Activated CD8-positive, alpha-beta T cell treated with anti-CD3 and anti-CD28 coated beads, Interleukin-2, amount 10 ng/mL, durations not matched to agents 7 days and 5 days (primary cell): ENCODE measurements at places on chromosomes 1 and 21.

DNA sequence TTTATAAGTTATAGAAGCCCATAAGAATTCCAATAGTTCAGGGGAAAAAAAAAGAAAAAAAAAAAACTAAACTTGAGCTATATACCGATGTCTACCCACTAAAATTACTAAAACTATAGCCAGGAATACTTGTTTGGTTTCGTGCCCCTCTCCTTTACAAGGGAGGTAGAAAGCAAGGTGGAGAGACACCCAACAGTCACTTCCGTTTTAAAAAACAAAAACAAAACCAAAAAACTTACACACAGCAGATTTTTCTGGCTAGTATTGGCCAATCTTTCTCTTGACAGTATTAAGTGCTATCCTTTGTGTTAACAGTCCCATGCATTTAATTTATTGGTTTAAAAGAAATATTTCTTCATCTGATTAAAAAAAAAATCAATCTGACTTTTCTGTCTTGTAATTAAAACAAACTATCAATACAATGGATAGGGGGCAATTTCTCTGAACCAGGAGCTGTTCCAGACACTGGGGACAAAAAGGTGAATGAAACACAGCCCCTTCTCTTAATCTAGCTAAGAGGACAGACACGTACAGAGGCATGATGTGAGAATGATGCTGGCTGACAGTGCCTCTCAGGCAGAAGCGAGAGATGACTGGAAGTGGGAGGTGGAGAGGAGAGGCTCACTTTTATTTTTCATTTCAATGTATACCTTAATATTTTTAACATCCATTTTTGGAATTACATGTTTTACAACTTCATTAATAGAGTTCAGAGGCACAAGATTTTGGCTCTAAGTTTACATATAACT, 214.8 kb downstream of the RERE start:
- DNase-seq = peak; percentile 32

- DNase-seq = peak; percentile 74
Measured at GRCh38 chr1:8169364-8170058, 143.4 kb upstream of the ERRFI1 start.

- no peak for DNase-seq
Measured at GRCh38 chr1:240282061-240282830, 190.6 kb downstream of the FMN2 start.

GRCh38 chr21:40151611-40152010, 284.4 kb downstream of the PCP4 start:
- DNase-seq = no peak

DNA sequence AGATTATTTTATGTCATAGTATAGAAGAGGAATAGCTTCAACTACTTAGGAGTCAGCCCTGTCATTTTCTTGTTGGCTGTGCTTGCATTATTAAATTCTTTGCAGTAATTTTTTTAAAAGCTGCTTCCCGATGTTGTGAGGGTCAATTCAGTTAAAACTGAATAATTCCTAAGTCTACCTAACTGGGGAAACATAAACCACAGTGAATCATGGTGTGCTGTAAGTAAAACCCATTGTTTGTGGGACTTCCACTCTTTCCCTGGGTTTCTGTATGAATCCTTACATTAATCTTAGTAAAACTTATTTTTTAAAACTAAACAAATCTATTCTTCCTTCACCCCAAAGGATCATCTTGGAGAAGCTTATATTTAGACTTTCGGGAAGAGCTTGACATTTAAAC, 4.4 kb downstream of the SUCO start:
- no peak for DNase-seq
